Erythroblast (primary cell): ENCODE measurements at places on chromosomes 1 and 21.

- DNase-seq, result no peak
Measured at GRCh38 chr1:54402896-54403295, 3.3 kb downstream of the SSBP3 start.

- no peak for DNase-seq
Measured at GRCh38 chr1:228206582-228207351, 1.1 kb upstream of the OBSCN start.

DNA sequence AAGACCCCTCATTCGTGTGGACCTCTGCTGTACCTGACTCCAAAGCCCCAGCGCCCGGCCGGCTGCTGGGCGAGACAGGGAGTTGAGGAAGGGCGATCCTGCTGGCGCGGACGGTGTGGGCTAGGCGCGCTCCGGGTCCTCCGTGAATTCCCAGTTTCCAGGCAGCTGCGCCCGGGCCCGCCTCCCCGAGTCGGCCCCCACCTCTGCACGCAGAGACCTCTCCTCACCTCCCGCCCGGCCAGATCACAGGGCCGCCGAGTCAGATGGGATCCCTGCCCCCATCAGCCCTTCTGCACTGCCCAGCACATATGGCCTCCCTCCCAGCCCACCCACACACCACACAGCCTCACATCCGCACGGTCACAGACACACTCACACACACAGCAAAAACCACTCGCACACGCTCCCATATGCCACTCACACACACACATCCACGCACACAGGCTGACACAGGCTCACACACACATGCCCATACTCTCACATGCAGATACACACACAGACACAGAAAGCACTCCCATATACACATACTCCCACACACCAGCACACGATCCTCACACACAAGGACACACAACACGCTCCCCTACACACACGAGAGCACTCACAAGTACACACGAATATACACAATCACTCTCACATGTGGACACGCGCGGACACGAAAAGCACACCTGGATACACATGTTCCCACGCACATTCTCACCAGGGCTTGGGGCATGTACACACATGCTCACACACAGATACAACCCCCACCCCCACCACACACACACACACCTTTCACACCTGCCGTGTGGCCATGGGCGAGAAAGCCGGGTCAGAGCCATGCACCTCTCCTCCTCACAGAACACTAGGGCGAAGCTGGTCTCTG, 7.2 kb upstream of the GUCA2B start:
- no peak for DNase-seq

- DNase-seq, result peak; percentile 67
Measured at GRCh38 chr1:225813214-225813964, 3.5 kb downstream of the EPHX1 start.

- DNase-seq, result no peak
Measured at GRCh38 chr1:223210788-223211120, 67.7 kb upstream of the TLR5 start.

DNA sequence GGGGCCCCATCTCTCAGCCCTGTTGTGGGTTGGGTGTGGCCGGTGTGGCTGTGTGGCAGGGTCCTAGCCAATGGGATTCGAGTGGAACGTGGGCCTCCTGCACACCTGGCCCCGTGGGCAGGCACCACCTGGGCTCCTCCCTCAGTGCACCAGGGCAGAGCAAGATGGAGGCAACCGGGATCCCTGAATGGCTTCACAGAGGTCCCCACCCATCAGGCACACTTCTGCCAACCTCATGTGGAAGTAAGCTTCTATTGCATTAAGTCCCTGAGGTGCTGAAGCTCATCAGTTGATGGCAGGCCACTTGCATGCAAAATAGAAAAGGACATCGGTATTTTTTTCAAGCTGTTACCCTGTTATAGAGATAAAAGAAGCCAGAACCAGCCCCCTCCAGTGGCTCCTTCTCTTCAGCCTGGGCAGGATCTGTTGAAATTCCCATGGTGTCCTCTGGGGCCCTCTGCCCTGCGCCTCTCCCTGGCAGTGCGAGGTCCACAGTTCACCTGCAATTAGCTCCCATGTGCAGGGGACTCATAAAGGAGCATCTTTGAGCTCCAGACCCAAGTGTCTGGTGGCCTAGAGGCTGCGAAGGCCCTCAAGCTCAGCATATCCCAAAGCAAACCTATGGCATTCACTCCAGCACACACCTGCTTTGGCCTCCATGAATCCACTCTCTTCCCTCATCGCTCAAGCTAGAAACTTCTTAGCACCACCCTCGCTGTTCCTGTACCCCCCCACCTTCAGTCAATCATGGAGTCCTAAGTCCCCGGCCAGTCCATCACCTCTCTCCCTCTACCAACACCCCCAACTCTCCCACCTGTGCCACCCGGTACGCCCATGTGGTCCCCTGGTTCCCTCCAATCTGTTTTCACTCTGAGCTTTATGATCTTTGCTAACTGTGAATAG, 2.1 kb upstream of the SLC45A1 start:
- no peak for DNase-seq

GRCh38 chr1:164443836-164444235, 115.1 kb upstream of the PBX1 start:
- DNase-seq, result no peak

DNA sequence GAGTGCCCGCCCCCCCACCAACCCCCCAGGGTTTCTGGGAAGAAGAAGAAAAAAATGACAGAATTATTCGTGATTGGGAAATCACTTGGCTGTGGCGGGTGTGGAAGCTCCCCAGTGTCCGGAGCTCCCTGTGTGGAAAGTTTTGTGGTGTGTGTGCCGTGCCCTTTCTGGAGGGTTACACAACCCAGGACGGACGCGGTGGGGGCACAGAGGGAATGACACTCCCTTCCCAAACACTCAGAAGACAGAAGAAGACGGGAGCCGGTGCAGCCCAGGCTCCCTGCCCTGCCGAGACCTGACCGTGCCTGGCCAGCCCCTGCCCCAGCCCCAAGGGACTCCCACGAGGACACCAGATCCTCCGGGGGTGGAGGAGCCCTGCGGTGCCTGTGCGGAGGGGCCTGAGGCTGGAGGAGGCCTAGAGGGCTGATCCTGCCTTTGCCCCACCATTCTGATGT, 33.0 kb upstream of the ADARB1 start:
- no peak for DNase-seq

- no peak for DNase-seq
Measured at GRCh38 chr1:46488343-46489168, 1.1 kb upstream of the DMBX1 start.

- no peak for DNase-seq
Measured at GRCh38 chr1:47853059-47853458, 144.1 kb downstream of the TRABD2B start.

GRCh38 chr1:181015251-181015615, 7.4 kb downstream of the STX6 start:
- no peak for DNase-seq

DNA sequence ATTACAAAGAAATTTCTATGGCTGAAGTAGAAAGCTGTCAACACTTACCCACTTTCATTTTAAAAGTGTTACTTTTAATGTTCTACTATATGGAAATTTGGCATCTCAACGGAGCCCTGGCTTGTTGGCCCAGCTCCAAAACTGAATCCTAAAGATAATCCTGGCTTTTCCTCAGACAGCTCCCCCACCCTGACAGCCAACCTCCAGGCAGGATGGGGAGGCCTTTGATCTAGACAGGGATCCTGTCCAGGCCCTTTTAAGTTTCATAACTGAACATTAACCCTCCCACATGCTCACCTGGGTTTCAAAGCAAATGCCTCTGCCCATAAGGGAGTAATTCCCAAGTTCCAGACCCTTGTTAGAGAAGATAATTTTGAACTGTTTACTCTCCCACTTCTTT, 99.3 kb upstream of the RALGPS2 start:
- no peak for DNase-seq

DNA sequence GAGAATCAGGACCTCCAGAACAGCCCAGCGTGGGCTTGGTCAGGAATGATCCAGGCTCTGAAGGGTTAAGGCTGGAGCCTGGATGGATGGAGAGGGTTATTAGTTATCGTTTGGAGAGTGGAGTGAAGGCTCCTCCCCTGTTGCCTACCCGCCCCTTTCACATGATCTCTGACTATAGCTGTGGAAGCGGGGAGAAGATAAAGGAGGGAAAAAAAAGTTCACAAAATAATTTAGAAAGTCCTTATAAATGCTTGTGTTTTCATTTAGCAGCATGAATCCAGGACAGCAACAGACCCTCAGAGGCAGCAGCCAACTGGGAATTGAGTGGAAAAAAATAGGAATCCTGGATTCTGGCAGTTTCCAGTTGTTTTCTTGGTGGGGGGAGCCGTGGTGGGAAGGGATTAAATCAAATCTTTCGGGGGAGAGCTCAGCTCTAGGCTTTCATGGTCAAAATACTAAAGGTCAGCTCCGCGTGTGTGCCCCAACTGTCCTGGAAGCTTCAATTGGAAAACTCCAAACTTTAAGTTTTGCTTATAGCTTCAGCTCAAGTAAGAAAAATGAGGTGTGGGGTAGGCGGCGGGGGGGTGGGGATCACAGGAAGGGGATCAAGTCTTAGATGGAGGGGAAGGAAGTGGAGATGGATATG, 595 bp upstream of the DDR2 start:
- DNase-seq, result peak; percentile 29

- DNase-seq, result no peak
Measured at GRCh38 chr21:44397431-44398031, 44.1 kb downstream of the TRPM2 start.

GRCh38 chr1:60904099-60904851, 178.1 kb upstream of the NFIA start:
- peak; percentile 79 for DNase-seq

DNA sequence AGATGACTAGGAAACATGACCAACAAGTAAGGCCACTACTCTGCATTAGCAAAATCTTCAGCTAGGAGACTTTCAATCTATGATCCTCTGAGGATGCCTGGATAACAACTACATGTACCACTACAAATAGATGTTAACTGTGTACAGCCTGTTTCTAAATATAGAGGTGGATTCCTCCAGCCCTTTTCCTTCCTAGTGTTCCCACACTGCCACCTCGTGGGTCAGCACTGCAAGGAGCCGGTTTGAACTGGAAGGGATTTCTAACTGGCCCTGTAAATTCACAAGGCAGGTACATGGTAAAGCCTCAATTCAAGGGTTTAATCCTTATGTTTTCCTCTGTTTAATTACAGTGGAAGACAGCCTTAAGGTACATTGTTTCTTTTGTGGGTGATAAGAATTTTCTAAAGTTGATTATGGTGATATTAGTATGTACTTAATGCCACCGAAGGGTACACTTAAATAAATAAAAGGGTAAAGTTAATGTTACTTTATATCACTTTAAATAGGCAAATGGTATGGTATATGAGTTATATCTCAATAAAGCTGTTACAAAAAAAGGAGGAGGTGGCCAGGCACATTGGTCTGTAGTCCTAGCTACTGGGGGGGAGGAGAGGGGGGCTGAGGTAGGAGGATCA, 14.4 kb downstream of the SMYD3 start:
- DNase-seq, result peak; percentile 74

DNA sequence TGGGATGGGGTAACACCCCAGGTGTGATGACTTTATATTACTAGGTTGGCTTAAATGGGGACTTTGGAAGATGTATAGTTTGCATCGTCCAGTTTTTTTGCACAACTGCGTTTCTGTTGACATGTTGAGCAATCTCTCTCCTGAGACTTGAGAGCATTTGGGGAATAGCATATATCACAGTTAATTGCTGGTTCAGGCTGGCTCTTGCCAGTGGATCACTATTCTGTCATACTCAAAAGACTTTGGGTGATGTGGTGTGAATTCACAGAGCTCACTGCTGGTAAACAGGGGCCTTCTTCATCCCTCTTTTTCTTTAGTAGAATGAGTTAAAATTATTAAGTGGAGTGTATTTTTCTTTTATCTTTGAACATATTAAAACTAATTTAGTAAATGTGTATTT, 44.3 kb downstream of the LHX9 start:
- no peak for DNase-seq

DNA sequence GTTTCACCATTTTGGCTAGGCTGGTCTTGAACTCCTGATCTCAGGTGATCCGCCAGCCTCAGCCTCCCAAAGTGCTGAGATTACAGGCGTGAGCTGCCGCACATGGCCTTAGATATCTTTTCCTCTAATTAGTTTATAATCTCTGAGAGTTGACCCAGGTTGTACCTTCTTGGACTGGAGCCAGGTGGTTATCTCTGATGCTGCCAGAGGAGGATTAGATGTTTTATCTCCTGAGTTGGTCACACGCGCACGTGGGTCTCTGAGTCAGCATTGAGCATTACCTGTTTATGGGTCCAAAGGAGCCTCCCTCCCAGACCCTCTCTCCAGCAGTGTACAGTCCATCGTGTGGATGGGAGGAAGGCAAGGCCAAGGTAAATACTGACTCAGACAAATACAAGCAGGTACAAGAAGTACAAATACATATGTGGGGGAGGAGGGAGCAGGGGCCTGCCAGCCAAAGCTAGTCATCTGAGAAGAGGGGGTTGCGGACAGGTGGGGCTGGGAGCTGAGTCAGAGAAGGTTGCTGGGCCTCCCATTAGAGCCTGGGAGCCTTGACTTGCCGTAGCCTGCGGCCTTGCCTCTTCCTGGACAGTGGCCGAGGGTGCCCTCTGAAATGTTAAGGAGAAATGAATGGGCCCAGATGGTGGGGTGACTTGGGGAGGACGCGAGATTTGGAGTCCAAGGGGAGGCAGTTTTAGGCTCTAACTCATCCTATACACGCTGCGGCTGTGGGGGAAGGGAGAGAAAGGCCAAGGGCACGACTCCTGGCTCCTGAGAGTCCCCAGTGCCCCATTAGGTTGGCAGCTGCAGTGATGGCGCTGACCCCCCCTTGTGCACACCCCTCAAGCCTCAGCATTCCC, 13.1 kb downstream of the IL6R start:
- DNase-seq, result no peak

GRCh38 chr1:1348420-1349255, 580 bp downstream of the DVL1 start:
- peak; percentile 83 for DNase-seq

DNA sequence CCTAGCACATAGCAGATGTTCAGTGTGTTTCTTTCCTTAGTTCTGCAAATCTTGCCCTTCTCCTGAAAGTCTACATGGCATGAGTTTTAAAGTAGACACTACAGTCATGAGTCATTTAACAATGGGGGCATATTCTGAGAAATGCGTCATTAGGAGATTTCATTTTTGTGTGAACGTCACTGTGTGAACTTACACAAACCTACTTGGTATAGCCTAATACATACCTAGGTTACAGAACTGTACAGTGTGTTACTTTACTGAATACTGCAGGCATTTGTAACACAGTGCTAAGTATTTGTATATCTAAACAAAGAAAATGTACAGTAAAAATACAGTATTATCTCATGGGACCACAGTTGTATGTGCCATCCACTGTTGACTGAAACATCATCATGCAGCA, 10.0 kb downstream of the TTF2 start:
- no peak for DNase-seq

GRCh38 chr21:19565587-19565986, 1162.0 kb upstream of the TMPRSS15 start:
- peak; percentile 3 for DNase-seq

GRCh38 chr21:44933918-44934260, 5.9 kb upstream of the SLX9 start:
- DNase-seq, result no peak

- peak; percentile 22 for DNase-seq
Measured at GRCh38 chr1:6205849-6206519, at the start of gene RNF207. Gene RNF207, plus strand, starts transcription at chr1:6206119. Its CDS starts 417 bp downstream, at chr1:6206536.

GRCh38 chr1:102901996-102902395, 206.3 kb downstream of the COL11A1 start:
- DNase-seq, result no peak
